GM23248 (cell line): ENCODE measurements at places on chromosomes 1 and 21.

DNA sequence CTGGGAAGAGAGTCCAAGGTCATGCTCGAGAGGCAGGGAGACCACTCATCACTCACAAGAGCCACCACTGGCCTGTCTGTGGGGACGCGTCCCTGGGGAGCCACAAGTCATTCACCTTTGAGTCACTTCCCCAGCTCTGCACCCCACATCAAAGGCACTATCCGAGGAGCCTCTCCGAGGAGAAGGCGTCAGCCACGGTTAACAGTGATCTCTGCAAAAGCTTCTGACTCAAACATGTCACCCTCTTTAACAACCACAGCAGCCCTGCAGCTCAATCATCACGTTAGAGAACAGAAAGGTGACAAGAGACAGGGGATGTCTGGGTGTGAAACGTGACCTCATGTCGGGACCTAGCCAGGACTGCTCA is 9.0 kb downstream of the LRRC47 start:
- no peak for DNase-seq

DNA sequence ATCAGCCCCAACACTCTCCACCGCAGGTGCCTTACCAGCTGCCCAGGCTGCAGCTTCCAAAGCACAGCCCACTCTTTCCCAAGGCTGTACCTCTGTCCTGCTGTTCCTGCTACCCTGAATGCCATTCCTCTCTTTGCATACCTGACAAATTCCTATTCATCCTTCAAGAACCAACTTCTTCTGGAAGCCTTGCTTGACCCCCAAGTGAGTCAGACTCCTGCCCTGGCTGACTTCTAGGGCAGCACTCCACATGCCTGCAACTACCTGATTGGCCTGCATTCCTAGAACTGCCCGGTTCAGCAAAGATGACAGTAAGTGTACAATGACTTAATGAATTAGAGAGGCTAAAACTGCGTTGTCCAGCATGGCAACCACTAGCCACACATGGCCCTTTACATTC is 20.8 kb upstream of the PDZK1IP1 start:
- DNase-seq = no peak

DNA sequence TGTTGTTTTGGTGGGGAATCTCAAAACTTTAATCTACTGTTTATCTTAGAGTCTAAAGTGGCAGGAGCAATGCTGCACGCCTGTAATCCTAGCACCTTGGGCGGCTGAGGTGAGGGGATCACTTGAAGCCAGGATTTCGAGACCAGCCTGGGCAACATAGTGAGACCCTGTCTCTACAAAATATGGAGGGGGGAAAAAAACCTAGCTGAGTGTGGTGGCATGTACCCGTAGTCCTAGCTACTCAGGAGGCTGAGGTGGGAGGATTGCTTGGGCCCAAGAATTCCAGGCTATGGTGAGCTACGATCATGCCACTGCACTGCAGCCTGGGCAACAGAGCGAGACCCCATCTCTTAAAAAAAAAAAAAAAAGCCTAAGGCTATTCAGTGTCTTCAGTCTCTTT is 38.1 kb downstream of the POFUT2 start:
- no peak for DNase-seq

GRCh38 chr1:39845569-39846566 is 37.4 kb downstream of the TRIT1 start:
- DNase-seq = peak; percentile 47

GRCh38 chr1:12669529-12670068 is 25.7 kb downstream of the AADACL4 start:
- peak; percentile 16 for DNase-seq

DNA sequence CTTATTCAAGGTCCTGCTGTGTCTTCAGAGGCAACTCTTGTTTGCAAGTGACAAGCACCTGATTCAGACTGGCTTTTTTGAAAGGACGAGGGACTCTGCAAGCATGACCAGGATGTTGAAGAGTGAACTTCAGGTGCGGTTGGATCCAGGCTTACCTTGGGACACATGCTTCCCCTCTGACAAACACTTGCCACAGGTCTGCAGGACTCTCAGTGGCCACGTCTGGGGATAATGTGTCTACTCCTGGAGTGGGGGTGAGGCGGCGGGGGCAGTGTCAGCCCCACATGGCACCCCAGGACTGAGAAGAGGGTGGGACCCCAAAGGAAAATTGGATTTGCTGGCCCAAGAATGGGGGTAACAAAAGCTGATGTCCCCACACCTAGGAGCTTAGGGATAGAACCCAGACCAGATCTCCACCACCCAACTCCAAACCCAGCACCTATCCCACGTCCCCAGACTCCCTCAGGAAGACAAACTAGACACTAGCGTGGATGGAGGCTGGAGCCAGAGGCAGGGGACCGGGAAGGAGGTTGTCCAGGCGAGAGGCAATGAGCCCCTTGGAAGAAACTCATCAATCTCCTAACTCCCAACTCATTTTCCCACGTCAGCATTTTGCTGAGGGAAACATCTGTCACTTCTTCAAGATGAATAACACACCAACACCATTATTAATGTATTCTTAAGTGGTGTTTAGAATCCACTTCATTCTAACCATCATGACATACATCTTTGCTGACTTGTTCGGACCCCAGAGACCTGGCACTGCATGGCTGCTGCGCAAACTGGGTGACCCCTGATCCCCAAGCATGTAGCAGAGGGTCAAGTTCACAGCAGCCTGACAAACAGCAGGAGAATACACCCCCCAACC is 32.0 kb upstream of the LAPTM5 start:
- no peak for DNase-seq

GRCh38 chr1:92359986-92360385 is 61.1 kb downstream of the RPAP2 start:
- DNase-seq = no peak
